Activated T-cell treated with anti-CD3 and anti-CD28 coated beads, Interleukin-2, amount 50 U/mL, for 72 hours (primary cell): ENCODE measurements at places on chromosomes 6 and 20. TPM values are rescaled to one million over a fixed set of nuclear protein-coding genes. Genes with fewer than 3 reads are reported as not detected.

GRCh38 chr6:77143659-77144447 lies 319.4 kb downstream of the HTR1B start:
- no peak for DNase-seq

DNA sequence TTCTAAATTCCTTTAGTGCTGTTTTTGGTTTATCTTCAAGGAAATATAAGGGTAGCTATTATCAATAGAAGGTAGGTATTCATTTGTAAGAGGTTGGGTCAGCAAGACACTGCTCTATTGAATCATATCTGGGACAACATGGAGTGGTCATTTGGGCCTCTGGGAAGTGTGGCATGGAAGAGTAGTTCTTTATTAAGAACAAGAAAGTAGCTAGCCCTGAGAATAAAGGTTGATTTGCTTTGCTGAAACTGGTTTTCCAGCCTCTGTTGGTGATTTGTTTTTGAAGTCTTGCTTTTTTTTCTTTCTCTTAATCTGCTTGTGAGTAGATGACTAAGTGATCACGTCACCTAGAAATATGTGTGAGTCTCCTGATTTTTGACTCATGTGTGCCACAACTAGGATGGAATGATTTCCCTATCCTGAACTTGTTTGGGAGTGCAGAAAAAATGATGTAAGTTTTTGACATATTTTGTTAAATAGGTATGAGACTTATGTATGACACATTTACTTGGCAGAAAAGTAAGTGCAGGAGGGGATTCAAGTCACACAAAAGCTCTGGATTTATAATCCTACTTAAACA lies 381.8 kb downstream of the CENPW start:
- no peak for DNase-seq

DNA sequence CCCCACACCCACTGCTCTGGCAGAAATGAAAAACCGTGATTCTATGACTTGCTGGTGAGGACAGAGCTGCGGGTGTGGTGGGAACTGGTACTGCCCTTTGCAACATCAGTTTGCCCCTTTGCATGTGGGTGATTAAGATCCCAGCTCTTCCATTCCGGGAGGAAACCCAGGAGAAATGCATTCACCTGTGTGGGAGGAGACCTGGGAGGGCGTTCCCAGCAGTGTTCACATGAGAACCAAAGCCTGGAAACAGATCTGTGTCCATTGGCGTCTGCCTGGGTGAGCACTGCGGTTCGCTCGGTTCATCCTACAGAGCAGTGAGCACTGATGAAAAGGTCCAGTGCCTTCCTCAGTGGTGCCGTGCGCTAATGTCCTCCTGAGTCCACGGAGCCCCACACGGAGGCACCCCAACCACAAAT lies 89.7 kb downstream of the SMOC2 start:
- DNase-seq: no peak

Gene DSN1
- 35.9 TPM for total RNA-seq

GRCh38 chr20:3107464-3108025 lies 23.0 kb upstream of the AVP start:
- no peak for DNase-seq

DNA sequence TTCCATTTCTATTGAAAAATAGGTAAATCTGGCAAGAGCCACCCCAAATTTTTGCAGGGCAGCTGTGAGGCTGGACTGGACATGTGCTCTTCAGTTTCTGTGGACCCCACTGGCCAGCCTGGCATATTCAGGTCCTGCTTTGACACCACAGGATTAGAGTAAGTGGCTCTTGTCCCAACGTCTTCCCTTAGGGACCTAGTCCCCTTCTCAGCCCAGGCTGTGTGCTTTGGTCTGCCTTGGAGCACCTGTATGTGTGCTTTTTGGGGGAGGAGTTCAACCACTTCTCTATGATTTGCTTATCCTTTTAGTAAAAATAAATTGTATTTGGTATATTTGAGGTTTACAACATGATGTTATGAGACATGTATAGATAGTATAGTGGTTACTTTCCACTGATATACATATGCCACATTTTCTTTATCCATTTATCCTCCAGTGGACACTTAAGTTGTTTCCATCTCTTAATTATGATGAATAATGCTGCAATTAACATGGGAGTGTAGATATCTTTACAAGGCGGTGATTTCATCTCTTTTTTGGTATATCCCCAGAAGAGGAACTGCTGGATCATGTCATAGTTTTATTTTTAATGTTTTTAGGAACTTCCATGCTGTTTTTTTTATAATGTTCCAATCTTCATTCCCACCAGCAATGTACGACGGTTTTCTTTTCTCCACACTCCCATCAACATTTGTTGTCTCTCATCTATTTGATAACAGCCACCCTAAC lies 167.8 kb upstream of the UST start:
- DNase-seq: no peak

Gene TRDN
- total RNA-seq: not detected

- DNase-seq: no peak
Measured at GRCh38 chr20:50735813-50736212, 4.4 kb downstream of the PARD6B start.

- peak; percentile 68 for DNase-seq
Measured at GRCh38 chr6:142802124-142802523, 142.9 kb downstream of the HIVEP2 start.

Gene GPR6
- not detected for total RNA-seq

Gene KHDC1L
- not detected for total RNA-seq

Gene CDC40
- total RNA-seq: 38.3 TPM

DNA sequence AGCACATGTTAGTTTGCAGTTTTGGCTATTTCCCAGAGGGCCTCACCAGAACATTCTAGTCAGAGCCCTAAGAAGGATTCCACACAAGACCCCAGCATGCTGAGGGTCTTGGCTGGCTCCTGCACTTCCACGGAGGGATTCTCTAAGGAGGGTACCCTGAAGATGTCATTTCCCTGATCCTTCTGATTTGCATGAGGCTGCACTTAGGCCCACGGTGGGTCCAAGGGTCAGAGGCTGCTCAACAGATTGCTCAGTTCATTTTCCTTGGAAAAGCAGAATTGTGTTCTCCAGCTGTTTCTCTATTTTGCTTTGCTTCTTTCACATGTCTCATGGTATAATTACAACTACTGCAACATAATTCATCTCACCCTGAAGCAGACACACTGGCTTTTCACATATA lies 22.2 kb downstream of the PREP start:
- no peak for DNase-seq

GRCh38 chr20:46827718-46828458 lies 66.8 kb upstream of the EYA2 start:
- DNase-seq: no peak

Gene JPH2
- 0.29 TPM for total RNA-seq

Gene ULBP2
- 1.00 TPM for total RNA-seq

GRCh38 chr6:169092375-169092774 lies 161.3 kb downstream of the THBS2 start:
- DNase-seq: no peak

GRCh38 chr6:49225471-49225870 lies 237.6 kb downstream of the MMUT start:
- no peak for DNase-seq

Gene SLC22A2
- not detected for total RNA-seq

- peak; percentile 22 for DNase-seq
Measured at GRCh38 chr20:7770578-7770977, 169.7 kb downstream of the HAO1 start.

Gene SH3BGRL2
- total RNA-seq: 0.63 TPM

GRCh38 chr20:4090756-4091489 lies 75.6 kb upstream of the RNF24 start:
- DNase-seq: no peak

GRCh38 chr6:10297832-10298231 lies 117.0 kb downstream of the TFAP2A start:
- DNase-seq: no peak

DNA sequence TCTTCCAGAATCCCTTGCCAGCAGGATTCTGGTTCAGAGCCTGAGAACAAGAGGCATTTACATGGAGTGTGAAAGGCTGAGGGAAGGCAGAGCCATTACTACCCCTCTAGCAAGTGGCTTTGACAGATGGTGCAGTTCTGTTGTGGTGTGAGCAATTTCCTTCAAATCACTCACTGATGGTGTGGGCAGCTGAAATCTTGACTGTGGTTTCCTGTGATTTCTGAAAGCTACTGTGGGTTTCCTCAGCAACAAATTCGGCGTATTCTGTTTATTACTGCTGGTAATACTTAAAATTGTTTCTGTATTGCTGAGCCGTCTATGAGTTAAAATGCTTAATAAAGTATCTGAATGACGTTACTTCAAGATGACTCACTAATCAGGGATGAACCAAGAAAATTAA lies 181.5 kb upstream of the TCF21 start:
- DNase-seq: no peak

DNA sequence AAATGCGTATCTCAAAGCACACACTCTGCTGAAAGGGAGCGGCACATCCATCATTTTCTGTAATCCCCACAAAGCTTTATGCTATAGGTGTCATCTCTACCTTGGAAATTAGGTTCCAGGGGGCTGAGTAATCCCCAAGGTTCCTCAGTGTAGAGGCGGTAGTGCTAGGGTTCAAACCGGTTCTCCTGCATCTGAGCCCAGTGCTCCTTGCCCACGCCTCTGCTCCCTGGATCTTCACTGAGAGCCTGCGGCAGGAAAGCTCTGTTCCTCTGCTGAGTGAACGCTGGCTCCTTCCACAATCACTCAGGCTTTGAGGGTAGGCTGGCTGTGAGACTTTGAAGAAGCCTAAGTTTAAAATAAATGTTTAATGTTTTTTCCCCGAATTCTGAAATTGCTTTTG lies 24.9 kb downstream of the SLC22A23 start:
- no peak for DNase-seq

Gene RRBP1
- total RNA-seq: 25.7 TPM

GRCh38 chr20:34753706-34754461 lies 49.7 kb downstream of the TP53INP2 start:
- no peak for DNase-seq

GRCh38 chr20:54069501-54069971 lies 858 bp downstream of the BCAS1 start:
- DNase-seq: no peak

- peak; percentile 31 for DNase-seq
Measured at GRCh38 chr6:29828471-29828797, 809 bp downstream of the HLA-G start.

DNA sequence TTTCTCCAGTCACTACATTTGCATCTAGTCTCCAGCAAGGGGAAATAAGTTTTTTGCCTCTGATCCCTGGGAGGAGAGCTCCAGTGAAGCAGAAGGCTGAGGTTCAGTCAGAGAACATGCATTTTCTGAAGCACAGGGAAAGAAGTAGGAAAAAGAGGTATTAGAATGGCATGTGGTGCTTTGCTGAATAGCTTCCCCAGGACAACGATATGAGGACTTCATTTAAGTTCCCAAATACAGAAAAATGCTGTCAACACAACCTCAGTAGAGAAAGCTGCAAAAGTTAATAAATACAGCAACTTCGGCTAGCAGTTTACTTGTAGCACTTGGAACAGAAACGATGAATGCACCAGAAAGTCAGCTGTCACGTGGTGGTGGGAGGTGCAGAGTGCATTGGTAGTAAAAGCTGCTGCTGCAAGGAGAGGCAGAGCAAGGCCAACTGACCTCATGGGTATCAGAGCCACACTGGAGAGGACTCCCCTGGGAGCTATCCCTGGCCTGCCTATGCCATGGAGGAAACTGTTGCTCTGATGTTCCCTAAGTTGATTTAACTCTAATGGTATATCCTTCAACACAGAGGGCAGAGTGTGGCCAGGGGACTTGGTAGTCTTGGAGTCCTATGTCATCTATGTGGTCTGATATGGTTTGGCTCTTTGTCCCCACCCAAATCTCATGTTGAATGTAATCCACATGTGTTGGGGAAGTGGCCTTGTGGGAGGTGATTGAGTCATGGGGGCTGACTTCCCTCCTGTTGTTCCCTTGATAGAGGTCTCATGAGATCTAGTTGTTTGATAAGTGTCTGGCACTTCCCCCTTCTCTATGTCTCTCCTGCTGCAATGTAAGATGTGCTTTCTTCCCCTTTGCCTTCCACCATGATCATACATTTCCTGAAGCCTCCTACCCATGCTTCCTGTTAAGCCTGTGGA lies 85.9 kb downstream of the ADTRP start:
- no peak for DNase-seq

DNA sequence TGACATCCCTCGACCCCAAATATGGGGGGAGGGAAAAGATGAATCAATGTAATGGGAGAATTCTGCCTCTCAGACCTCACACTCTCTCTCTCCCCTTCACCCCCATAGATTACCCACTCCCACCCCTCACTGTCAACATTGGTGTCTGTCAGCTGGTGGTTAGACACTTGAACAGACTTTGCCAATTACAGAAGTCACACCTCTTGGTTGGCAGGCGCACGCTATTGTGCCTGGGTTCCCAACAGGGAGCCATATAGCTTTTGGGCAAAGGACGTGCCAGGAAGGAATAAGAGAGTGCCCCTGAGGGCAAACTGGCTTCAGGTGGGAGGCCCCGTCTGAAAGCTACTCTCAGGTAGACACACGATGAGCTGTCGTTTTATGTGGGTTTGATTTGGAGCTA lies 54.1 kb upstream of the FYN start:
- DNase-seq: no peak

DNA sequence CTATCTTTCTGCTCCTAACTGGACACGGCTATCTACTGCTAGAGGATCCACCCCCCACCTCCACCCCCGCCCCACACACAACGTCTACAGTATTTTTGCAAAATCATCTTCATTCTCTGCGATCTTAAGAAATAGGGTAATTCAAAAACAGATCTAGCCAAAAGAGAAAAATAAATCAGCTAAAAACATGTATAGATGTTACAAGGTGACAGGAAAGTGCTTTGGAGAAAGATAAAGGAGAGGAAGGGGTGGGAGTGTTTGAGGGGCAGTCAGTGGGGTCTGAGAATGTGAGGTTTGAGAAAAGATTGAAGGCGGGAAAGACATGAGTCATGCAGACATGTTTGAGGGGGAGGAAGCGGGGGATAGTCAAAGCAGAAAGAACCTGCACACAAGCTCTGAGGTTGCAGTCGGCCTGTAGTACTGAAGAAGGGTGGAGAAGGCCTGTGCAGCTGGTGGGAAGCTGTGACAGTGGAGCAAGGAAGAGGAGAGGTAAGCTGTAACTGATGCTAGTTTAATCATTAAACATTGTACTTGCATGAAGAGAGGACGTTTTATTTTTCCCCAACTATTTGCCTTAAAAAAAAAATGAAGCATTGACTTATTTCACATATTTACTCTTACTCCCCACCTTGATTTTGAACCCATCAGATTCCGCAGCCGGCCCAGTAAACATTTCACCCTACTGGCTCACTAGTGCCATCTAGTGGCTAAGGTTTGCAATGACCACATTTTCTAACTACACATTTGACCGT lies 332.6 kb downstream of the ADGRB3 start:
- peak; percentile 67 for DNase-seq

- DNase-seq: no peak
Measured at GRCh38 chr6:41201764-41202173, 820 bp upstream of the TREML2 start.

- no peak for DNase-seq
Measured at GRCh38 chr6:78942446-78942845, 75.1 kb downstream of the IRAK1BP1 start.
